ENCODE measurements at places on chromosomes 5 and 9. TPM values are rescaled to one million over a fixed set of nuclear protein-coding genes. Genes with fewer than 3 reads are reported as not detected.

- H3K27me3 ChIP-seq: no peaks in the 10 kb centered on the region
- no peaks in the 10 kb centered on the region for H3K36me3 ChIP-seq
- no peaks in the 10 kb centered on the region for H3K4me1 ChIP-seq
- peak; percentile 73 for DNase-seq
- H3K27ac ChIP-seq: no peak overlapping the region
- H3K4me3 ChIP-seq: no peak overlapping the region
These were observed 12.0 kb downstream of the GPSM1 start for GRCh38 chr9:136339173-136339957.

- no peak overlapping the region for H3K4me3 ChIP-seq
- H3K36me3 ChIP-seq: no peaks in the 10 kb centered on the region
- peak; percentile 74 for DNase-seq
- H3K27me3 ChIP-seq: no peaks in the 10 kb centered on the region
These were observed 32.1 kb downstream of the NAIF1 start for GRCh38 chr9:128034821-128035652.

DNA sequence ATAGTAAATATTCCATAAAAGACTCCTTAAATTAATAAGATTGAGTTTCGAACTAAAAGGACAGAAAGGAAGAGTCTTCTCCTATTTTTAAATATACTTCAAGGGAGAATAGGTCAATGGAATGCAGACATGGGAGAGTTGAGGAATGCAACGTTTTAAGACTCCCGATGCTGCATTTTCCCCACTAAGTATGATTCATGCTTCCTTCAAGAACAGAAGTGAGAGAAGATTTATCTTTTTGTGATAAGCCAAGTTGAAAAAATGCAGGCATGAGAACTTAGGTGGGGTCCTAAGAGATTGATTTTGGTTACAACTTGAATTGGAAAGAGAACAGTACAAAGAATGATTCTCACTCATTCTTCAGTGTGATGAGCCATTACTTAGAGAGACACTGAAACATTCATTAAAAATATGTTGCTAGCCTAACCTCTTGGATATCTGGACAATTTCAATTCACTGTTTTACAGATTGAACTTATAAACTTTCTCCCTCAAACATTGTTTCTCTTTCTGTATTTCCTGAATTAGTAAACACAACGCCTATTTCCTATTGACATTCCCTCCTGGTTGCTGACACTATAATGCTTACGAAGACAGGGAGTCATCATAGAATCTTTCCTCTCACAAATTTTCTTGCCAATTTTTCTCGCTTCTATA lies 1666.1 kb upstream of the WWC1 start:
- no peaks in the 10 kb centered on the region for H3K36me3 ChIP-seq
- no peak overlapping the region for H3K27ac ChIP-seq
- no peaks in the 10 kb centered on the region for H3K27me3 ChIP-seq
- H3K4me3 ChIP-seq: no peak overlapping the region

GRCh38 chr9:80496901-80497556 lies 925.3 kb downstream of the TLE4 start:
- no peaks in the 10 kb centered on the region for H3K27me3 ChIP-seq
- no peaks in the 10 kb centered on the region for H3K36me3 ChIP-seq
- DNase-seq: no peak
- no peak overlapping the region for H3K27ac ChIP-seq

GRCh38 chr9:127919253-127919815 lies 2.5 kb upstream of the ST6GALNAC4 start:
- H3K4me1 ChIP-seq: peaks cover 6% of the 10 kb centered on the region
- H3K4me3 ChIP-seq: no peak overlapping the region
- peak; percentile 84 for DNase-seq
- no peaks in the 10 kb centered on the region for H3K27me3 ChIP-seq
- H3K36me3 ChIP-seq: no peaks in the 10 kb centered on the region
- H3K27ac ChIP-seq: peak overlapping the region; percentile 84

GRCh38 chr5:162565-163337 lies 28.5 kb upstream of the LRRC14B start:
- H3K4me3 ChIP-seq: no peak overlapping the region
- no peaks in the 10 kb centered on the region for H3K27me3 ChIP-seq
- no peaks in the 10 kb centered on the region for H3K4me1 ChIP-seq
- H3K27ac ChIP-seq: no peak overlapping the region

DNA sequence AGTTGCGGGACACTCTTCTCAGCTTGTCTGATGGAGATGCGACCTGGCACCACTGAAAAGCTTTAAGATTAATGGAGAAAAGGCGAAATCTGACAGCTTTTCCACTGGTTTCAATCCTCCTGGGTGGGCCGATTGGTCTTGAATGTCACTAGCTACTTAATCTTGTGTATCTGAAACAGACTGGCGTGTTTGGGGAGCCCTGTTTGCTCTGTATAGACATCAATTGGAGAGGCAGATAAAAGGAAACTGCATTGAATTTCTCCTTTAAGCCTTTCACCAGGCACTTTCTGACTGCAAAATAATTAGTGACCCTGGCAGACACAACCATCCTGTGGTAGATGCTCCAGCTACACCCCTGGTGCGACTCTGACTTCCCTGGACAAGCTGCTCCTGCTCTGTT lies 224.2 kb downstream of the NDUFS4 start:
- H3K36me3 ChIP-seq: no peaks in the 10 kb centered on the region
- no peaks in the 10 kb centered on the region for H3K4me1 ChIP-seq
- no peak overlapping the region for H3K27ac ChIP-seq
- H3K4me3 ChIP-seq: no peak overlapping the region
- DNase-seq: no peak
- H3K27me3 ChIP-seq: no peaks in the 10 kb centered on the region

DNA sequence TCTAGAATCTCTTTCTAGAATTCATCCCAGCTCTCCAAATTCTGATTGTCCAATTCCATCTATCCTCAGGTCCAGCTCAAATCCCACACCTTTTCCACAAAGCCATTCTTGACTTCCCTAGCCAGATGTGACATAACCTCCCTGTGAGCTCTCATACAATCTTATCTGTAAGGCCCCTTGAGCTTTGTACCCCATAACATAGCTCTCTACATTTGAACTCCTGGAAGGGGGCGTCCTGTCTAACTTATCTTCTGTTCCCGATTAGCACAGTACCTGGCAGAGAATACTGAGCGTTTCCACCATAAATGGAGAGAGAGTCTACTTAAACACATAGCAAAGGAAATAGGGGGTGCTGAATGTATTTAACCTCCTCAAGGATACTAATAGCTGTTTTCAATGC lies 251.6 kb upstream of the RGMB start:
- no peak overlapping the region for H3K4me3 ChIP-seq
- no peaks in the 10 kb centered on the region for H3K36me3 ChIP-seq
- H3K27me3 ChIP-seq: no peaks in the 10 kb centered on the region

DNA sequence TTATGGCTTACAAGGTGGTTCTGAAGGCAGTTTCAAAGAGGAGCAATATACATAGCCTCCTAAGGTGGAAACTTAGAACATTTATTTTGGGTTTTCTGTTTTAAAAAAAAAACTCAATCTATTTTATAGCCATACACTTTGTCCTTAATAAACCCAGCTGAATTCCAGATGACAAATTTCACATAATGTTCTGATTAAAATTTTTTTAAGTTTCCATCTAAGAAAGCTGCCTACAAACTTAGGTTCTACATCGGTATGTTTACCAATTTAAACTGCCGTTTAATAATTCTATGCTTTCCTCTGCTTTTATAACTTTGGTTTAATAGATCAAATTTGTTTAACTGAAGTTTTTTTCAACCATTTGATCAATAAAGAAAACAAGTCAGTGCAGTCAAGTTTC lies 12.5 kb downstream of the NR3C1 start:
- no peaks in the 10 kb centered on the region for H3K36me3 ChIP-seq
- H3K27ac ChIP-seq: no peak overlapping the region
- no peaks in the 10 kb centered on the region for H3K27me3 ChIP-seq
- no peak overlapping the region for H3K4me3 ChIP-seq

DNA sequence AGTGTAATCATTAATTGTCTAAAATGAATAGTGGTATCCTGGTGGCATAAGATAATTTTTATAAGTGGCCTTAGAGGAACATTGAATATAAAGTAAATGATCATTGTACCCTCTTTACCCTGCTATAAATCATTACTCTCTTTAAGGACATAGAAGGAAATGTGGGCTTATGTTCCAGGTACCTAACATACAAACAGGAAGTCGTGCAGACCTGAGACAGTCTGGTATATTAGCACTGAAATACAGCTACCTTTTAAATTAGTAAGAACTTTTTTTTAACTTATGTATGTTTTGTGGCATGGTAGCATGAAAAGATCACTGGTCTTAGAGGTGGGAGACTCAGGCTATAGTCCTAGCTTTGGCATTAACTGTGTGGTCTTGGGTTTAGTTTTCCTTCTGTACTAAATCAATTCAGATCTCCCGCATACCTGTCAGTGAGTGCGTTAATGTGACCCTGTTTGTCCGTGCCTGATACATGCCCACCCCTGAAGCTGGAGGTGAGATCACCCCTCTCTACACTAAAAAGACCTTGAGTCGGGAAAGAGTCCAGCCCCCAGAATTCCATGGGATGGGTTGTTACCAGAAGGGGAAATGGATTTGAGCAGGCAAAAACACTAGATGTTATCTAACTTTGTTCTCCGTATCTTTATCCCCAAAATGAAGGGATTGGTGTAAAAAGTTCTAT lies 59.4 kb upstream of the ERBIN start:
- no peak overlapping the region for H3K4me3 ChIP-seq
- no peak for DNase-seq
- no peaks in the 10 kb centered on the region for H3K27me3 ChIP-seq
- no peaks in the 10 kb centered on the region for H3K4me1 ChIP-seq
- no peak overlapping the region for H3K27ac ChIP-seq

DNA sequence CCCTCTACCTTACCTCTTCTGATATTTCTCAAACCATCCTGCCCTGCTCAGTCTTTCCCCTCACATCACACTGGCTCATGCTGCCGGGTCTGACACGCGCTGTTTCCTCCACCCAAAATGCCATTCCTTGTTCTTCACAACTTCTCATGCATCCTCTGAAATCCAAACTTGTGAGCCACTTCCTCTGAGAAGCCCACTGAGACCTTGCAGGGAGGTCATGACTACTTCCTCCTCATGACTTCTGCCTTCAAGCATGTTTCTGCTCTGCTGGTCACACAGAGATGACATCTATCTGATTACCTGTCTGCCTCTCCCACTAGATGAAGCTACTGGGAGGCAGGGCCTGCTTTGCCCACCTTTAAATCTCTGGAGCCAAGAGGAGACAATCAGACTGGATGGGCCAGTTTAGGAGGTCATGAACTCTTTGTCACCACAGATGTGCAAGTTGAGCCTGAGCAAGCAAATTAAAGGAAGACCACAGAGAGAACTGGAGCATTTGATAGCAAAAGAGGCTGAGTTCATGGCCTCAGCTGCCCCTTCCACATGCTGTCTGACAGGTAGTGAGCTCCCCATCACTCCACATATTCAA lies 119.8 kb upstream of the TBC1D2 start:
- H3K27me3 ChIP-seq: no peaks in the 10 kb centered on the region
- H3K4me1 ChIP-seq: no peaks in the 10 kb centered on the region
- no peak for DNase-seq
- no peaks in the 10 kb centered on the region for H3K36me3 ChIP-seq
- no peak overlapping the region for H3K27ac ChIP-seq

GRCh38 chr5:179553875-179554274 lies 3.5 kb downstream of the RUFY1 start:
- peak; percentile 46 for DNase-seq
- peak overlapping the region; percentile 56 for H3K27ac ChIP-seq
- peaks cover 7% of the 10 kb centered on the region for H3K4me1 ChIP-seq

DNA sequence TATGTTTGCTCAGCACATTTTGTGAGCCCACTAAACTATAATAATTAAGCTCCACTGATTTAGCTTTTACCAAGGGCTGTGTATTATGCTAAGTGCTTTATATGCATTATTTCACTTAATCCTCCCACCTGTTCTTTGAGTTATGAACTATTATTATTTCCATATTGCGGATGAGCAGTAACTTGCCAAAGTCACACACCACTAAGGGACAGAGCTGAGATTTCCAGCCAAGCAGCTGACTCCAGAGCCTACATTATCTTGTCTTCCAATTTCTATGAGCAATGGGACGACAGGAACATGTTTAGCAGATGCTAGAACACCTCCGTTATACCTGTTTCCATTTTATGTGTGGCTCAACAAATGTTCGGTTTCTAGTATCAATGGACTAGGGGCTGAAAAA lies 237.5 kb upstream of the PANK3 start:
- H3K27ac ChIP-seq: no peak overlapping the region
- no peak for DNase-seq
- no peaks in the 10 kb centered on the region for H3K36me3 ChIP-seq
- no peaks in the 10 kb centered on the region for H3K27me3 ChIP-seq
- H3K4me3 ChIP-seq: no peak overlapping the region

GRCh38 chr9:136713550-136713949 lies 1.2 kb downstream of the DIPK1B start:
- H3K36me3 ChIP-seq: no peaks in the 10 kb centered on the region
- no peak for DNase-seq
- peak overlapping the region; percentile 65 for H3K4me3 ChIP-seq
- no peaks in the 10 kb centered on the region for H3K27me3 ChIP-seq
- H3K4me1 ChIP-seq: no peaks in the 10 kb centered on the region

- no peak overlapping the region for H3K27ac ChIP-seq
- no peaks in the 10 kb centered on the region for H3K36me3 ChIP-seq
- H3K27me3 ChIP-seq: no peaks in the 10 kb centered on the region
- no peaks in the 10 kb centered on the region for H3K4me1 ChIP-seq
- no peak for DNase-seq
- no peak overlapping the region for H3K4me3 ChIP-seq
These were observed 148.4 kb downstream of the TTLL11 start for GRCh38 chr9:121944711-121945191.

- H3K4me1 ChIP-seq: no peaks in the 10 kb centered on the region
- H3K4me3 ChIP-seq: no peak overlapping the region
These were observed 43.3 kb downstream of the IZUMO3 start for GRCh38 chr9:24502206-24502937.

DNA sequence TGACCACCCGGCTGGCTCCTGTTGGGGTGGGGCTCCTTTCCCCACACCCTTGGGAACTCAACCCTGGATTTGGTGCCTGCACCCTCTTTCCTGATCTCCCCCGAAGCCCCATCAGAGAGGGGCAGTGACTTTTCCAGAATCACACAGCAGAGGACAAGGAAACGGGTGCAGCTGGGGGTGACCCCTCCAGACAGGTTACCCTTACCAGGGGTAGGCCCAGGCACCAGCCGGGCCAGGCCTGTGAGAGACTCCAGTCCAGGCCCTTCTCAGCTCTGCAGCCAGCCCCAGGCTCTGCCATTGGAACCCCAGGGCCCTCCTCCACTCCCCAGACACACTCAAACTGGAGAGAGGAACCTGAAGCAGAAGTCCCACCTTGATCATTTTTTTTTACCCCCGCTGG lies 19.0 kb upstream of the PHYHD1 start:
- no peaks in the 10 kb centered on the region for H3K27me3 ChIP-seq
- DNase-seq: no peak
- H3K4me1 ChIP-seq: peaks cover 21% of the 10 kb centered on the region

RECK gene
- 25.6 TPM for total RNA-seq

PCDHGB6 gene
- total RNA-seq: 12.8 TPM

LCN1 gene
- not detected for total RNA-seq

FGF18 gene
- total RNA-seq: 0.16 TPM

FAM81B gene
- not detected for total RNA-seq

DMRT3 gene
- total RNA-seq: 1.8 TPM

C6 gene
- 1.2 TPM for total RNA-seq

SPINK7 gene
- not detected for total RNA-seq

Measured in breast epithelium (tissue), 4 donors.